ENCODE measurements at places on chromosomes 7 and 10. TPM values are rescaled to one million over a fixed set of nuclear protein-coding genes. Genes with fewer than 3 reads are reported as not detected.

TLX1 gene
- not detected for total RNA-seq

GPR26 gene
- total RNA-seq = not detected

STEAP1B gene
- 45.1 TPM for total RNA-seq

MYOZ1 gene
- total RNA-seq = 0.32 TPM

EVX1 gene
- not detected for total RNA-seq
